ENCODE measurements at places on chromosomes 5 and 9. TPM values are rescaled to one million over a fixed set of nuclear protein-coding genes. Genes with fewer than 3 reads are reported as not detected.

TMEM252 gene
- not detected for polyA plus RNA-seq

MSX2 gene
- 0.47 TPM for polyA plus RNA-seq

FGF18 gene
- polyA plus RNA-seq = 0.38 TPM

DNA sequence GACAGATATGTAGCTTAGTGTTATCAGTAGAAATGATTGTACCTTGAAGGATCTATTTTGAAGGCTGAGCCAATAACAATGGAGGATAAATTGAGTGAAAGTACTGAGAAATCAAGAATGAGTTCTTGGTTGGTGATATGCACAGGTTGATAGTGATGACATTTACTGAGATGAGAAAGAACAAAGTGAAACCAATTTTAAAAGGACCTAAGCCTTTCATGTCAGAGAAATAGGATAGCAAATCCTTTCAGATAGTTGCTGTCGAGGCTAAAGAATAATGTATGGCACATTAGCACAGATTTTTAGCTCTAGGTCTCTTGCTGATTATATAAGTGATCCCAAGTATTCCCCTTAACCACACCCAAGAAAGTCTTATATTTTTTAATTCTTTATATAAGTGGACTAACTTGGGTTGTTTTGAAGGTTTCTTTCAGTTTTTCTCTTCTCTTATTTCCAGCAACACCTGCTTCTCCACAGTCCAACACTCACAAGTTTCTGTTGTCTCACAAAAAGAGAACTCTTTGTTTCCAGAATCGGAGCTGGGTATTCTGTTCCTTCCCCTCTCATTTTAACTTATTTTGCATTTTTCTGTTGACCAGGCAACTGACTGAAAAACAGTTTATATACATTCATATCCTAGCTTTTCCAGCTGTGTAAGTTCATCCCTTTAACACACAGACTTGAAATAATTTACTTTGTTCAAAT lies 286.9 kb upstream of the ATP10B start:
- no peaks in the 10 kb centered on the region for H3K36me3 ChIP-seq
- H3K4me3 ChIP-seq = no peak overlapping the region
- DNase-seq = no peak
- H3K4me1 ChIP-seq = no peaks in the 10 kb centered on the region
- H3K27me3 ChIP-seq = no peaks in the 10 kb centered on the region
- H3K27ac ChIP-seq = no peak overlapping the region

DNA sequence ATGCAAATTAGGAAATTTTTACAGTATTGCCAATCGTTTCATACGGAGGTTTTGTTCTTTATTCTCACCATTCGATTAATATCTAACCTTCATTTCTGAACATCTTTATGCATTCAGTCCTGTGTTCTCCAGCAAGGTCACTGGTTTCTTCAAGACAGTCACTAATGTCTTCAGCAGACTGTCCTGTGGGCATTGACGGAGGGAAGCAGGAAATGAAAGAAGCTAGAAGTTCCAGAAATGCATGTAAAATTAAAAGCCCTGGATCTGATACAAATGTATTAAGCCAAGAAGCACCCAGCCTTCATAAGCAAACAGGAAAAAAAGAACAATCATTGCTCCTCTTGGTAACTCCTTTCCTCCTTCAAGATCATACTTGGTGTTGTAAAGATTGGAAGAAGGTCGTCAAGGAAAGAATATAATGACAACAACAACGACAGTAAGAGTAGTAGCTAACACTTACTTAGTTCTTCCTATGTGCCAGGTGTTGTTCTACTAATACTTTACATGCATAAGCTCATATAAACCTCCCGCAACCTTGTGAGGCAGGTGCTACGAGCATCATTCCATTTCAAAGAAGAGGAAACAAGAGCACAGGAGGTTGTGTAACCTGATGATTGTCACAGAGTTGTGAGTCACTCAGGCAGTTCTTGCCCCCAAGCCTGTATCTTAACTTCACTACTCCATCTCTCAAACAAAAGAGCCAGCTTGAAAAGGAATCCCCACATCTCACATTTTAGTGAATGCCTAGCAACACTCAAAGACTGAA lies 59.9 kb upstream of the CER1 start:
- no peak overlapping the region for H3K4me3 ChIP-seq
- H3K4me1 ChIP-seq = no peaks in the 10 kb centered on the region
- no peaks in the 10 kb centered on the region for H3K36me3 ChIP-seq
- no peaks in the 10 kb centered on the region for H3K27me3 ChIP-seq

- no peak for DNase-seq
- no peak overlapping the region for H3K4me3 ChIP-seq
- no peaks in the 10 kb centered on the region for H3K27me3 ChIP-seq
- H3K36me3 ChIP-seq = no peaks in the 10 kb centered on the region
These were observed 11.5 kb downstream of the PRRC2B start for GRCh38 chr9:131405428-131405827.

DNA sequence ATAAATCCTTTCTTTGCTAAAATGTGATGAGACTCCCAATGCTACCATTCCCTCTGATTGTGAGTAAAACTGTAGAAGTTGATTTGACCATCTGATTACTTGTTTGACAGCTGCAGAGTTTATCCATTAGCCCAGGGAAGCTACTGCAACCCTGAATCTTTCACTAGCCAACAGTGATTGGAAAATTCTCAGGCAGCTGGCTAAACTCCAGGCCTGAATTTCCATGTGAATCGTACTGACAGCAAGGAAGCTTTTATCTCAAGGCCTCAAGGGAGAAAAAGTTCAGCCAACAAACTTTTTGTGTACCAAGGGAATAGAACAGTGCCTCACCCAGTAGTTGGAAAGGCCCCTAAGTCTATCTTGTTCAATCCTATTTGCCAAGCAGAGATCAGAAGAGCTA lies 246.7 kb upstream of the TRPM3 start:
- H3K4me1 ChIP-seq = no peaks in the 10 kb centered on the region
- H3K27ac ChIP-seq = no peak overlapping the region
- no peaks in the 10 kb centered on the region for H3K27me3 ChIP-seq
- no peak overlapping the region for H3K4me3 ChIP-seq
- DNase-seq = no peak

DNA sequence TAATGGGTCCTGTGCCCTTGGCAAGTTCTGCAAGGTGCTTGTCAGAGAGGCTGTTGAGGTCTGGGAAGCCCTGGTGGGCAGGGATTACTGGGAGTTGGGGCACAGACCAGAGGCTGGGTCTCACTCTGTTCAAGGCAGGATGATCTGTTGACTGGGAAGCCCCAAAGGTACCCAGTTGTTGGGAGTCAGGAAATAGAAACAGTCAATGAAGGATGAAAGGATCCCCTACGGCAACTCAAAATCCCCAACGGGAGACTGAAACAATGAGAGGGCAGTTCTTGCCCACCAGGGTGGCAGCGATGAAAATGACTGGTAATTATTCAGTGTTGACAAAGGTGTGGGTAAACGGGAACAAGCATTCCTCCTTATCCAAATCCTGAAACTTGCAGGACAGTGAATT lies 31.2 kb downstream of the BNIP1 start:
- no peaks in the 10 kb centered on the region for H3K36me3 ChIP-seq
- DNase-seq = no peak
- H3K4me1 ChIP-seq = no peaks in the 10 kb centered on the region
- H3K4me3 ChIP-seq = no peak overlapping the region
- no peak overlapping the region for H3K27ac ChIP-seq

DNA sequence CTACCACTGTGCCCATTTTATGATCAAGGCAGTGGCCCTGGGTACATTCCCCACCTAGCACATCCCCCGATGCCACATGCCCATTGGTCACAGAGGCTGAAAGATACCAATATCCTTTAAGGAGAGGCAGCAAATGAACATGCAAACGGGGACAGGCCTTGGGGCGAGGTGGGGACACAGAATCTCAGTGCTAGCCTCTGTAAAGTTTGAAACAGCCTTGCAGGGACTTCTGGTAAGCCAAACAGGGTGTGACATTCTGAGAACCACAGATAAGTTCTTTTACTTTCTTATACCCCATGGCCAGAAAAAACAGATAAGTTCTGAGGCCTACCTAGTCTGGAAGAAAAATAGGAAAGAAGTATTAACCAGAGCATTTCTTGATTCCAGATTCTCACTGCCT lies 60.5 kb downstream of the ACER2 start:
- no peaks in the 10 kb centered on the region for H3K36me3 ChIP-seq
- no peak overlapping the region for H3K4me3 ChIP-seq
- H3K4me1 ChIP-seq = no peaks in the 10 kb centered on the region
- no peak for DNase-seq
- no peaks in the 10 kb centered on the region for H3K27me3 ChIP-seq

GRCh38 chr9:93864032-93864431 lies 91.1 kb downstream of the BARX1 start:
- H3K4me1 ChIP-seq = no peaks in the 10 kb centered on the region
- no peak for DNase-seq
- no peaks in the 10 kb centered on the region for H3K36me3 ChIP-seq
- H3K27me3 ChIP-seq = no peaks in the 10 kb centered on the region

All from pancreas (tissue), 10 donors.